Cortex of kidney (tissue), 1 donor: ENCODE measurements at places on chromosomes 2 and 18.

GRCh38 chr18:29176681-29177080 lies 999.8 kb upstream of the CDH2 start:
- DNase-seq: no peak

DNA sequence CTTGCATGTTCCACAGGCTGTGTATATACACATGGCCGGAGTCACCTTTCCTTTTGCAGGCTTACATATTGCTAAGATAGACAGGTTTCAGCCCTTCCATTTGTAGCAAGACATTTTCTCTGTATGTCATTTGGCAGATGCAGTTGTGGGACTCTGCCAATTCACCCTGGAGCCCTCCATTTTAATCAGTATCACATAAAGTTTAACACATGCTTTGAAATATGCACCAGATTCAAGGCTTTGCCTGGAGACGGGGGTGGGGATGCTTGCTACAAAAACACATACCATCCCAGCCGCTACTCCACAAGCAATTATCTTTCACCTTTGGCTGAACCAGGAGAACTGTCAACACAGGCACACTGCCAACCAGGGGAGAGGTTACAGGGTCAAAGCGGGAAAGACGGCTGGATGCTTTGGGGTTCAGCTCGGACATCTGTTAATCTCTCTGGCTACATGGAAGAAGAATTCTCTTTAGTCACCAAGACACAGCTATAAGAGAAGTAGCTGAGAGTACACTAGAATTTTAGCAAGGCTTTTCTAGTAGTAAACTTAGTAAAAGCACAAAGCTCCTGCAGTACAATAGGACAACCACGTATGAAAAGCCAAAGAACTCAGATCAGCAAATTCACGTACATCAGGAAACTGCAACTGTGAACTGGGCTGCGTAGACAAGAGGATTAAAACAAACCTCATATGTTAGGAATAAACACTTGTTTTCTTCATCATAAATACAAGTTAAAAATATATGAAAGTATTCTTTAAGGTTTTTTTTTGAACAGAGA lies 130.9 kb downstream of the EXOC6B start:
- DNase-seq: no peak

DNA sequence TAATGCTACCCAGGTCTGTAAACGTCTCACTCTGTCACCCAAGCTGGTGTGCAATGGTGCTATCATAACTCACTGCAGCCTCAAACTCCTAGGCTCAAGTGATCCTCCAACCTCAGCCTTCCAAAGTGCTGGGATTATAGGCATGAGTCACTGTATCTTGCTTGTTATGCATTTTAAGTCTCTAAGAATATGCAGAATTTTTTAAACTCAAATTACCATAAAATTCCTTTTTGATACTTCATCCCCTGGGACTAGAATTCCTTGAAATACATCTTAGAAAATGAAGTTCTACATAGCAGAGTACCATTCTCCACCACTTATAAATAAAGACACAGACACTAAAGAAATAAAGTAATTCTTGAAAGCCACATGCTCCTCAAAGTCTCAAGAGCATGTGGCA lies 30.2 kb upstream of the LRATD1 start:
- DNase-seq: no peak

DNA sequence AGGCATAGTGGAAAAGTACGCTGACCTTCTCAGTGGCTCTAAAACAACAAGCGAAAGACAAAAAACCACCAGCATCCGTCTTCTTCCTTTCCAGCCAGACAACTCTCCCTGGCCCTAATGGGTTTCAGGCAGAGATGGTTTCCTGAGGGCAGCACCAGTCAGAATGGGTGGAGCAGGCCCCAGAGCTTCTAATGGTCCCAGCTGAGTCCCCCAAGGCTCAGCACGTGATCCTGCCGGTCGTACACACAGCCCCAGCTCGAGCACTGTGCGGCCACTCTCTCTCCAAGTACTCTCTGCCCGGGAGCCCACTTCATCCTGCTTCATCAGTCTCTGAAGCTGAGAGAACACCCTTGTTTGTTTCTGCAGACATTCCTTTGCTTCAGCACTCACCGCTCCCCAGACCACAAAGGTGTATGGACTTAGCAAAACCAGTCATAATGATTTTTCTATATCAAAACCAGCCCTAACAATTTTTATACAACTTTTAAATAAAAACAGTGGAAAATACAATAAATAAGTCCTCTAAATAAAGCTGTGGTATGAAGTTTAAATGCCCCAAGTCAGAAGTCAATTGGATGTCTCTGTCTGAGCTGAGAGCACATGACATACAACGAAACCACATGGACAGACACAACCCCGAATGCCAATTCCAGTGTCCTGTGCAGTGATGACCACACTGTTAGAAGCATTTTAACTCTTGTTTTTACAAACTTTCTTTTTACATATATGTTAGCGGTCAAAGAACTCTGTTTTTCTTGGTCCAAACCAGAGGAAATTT lies 63.9 kb downstream of the PARD6G start:
- DNase-seq: no peak

DNA sequence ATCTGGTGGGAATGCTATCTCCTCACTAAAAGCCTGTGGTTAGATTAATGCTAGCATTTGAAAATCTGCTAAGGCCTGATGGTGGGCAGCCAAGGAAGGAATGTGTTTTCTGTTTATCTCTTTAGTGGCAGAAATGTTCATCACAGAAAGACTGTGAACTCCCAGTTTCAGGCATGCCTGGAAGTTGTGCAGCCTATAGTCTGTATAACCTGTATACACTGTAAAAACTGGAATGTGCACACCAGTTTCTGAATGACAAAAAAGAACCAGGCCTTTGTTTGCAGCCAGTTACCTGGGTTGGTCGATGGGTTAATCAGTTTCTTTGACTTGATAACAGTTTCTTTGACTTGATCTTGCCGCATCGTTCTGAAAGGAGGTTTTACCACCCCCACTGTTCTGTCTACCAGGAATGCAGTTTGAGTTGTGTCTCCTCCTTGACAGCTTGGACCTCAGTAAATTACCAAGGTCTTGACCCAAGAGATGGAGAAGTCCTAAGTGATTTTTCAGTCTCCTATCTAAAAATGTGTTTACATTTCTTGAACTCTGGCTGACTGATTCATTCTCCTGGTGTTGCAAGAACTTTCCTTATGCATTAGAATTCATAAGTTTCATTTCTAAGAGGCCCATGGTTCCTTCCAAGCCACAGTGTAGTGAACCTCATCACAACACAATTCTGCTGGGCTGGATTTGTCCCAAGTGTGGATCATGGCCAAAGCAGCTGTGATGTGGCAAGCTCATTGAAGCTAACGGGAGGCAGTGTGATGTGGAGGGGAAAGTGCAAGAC lies 62.2 kb downstream of the KIAA2012 start:
- DNase-seq: no peak

DNA sequence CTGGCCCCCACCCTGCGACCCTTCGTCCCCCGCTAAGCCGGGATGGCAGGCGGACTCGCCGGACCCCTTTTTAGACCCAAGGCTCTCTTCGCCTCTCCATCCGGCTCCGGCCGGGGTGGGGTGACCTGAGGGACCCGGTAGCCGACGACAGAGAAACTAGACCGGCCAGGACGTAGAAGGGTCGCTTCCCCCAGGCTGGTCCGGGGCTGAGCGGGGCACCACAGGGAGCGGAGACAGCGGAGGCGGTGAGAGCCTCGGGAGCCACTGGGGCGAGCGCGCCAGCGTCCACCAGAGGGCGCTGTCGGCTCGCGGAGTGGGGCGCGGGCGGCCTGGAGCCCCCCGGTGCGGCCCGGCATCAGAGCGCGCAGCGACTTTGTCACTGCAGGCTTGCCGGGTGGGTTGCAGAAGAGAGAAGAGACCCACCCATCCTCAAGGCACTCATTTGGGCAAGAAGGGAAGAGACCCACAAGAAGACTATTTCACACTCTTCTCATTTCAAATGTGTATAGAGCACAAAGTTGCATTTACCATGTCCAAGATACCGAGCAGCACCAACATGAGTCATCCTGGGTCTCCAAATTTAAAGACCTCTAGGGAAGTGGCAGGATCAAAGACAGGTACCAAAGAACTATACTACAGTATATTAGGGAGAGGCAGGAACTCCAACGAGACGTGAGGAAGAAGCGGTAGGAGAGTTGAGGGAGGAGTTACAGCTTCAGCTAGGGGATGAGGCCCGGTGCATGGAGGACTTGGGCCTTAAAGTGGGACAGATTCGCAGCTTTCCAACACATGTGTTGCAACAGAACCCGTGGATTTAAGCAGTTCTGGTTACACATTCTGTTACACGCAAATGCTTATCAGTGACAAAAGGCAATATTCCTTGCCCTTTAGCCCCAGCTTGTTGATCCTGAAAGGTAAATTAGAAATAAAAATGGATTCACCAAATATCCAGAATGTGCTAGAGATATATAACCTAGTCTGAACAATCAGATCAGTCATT lies 7.6 kb upstream of the PRKCE start:
- DNase-seq: peak; percentile 24

- no peak for DNase-seq
Measured at GRCh38 chr2:42925742-42926433, 133.5 kb upstream of the HAAO start.

- no peak for DNase-seq
Measured at GRCh38 chr2:46545015-46545839, 65.9 kb downstream of the TMEM247 start.

GRCh38 chr18:23053776-23054457 lies 81.4 kb upstream of the CABLES1 start:
- no peak for DNase-seq

DNA sequence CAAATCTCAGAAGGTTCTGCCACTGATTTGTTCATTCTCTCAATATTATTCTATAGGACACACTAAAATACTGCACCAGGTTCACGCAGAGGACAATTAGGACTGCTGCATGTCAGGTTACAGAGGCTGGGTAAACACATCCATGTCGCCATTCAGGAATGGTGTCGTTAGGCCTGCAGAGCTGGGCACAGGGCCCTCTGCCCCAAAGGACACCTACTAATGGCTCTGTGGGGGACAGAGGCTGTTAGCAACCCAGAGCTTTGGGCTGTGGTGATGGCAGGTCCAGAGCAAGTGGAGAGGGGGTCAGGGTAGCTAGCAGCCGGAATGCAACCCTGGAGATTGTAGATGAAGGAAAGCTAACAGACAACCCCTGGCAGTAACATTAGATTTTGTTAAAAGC lies 115.9 kb downstream of the TTC32 start:
- no peak for DNase-seq

DNA sequence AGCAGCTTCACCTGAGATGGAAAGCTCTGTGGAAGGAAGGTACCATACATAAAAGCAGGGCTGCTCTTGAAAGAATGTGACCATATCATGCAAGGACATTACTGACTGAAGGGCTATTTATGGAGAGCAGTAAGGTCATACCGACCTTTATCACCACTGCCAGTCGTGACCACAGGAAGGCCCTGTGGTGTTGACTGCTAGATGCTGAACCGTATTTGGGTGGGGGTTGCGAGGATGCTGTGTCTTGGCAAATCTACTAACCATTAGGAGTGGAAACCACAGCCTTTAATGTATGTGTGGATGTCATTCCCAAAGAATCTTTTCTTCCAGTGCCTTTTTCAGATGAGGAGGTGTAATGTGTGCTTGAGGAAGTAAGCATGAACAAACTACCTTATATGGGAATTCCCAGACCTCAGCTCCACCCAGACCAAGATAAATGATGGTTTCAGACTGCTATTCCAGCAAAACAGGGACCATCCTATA lies 60.8 kb downstream of the LIMS1 start:
- no peak for DNase-seq

DNA sequence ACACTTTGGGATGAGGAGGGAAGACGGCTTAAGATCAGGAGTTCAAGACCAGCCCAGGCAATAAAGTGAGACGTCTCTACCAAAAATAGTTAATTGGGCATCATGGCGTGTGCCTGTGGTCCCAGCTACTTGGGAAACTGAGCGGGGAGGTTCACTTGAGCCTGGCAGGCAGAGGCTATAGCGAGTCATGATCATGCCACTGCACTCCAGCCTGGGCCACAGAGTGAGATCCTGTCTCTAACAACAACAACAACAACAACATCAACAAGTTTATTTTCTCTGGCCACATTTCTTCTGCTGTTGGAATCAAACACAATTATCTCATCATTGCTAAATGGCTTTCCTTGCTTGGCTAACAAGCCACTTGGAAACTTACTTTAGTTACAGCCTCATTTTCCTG lies 13.4 kb downstream of the NIFK start:
- no peak for DNase-seq

- no peak for DNase-seq
Measured at GRCh38 chr2:60976256-60976850, 41.2 kb upstream of the PEX13 start.

GRCh38 chr18:23722646-23723045 lies 33.4 kb downstream of the LAMA3 start:
- DNase-seq: no peak

- DNase-seq: no peak
Measured at GRCh38 chr2:4096978-4097766, 393.8 kb downstream of the DCDC2C start.

DNA sequence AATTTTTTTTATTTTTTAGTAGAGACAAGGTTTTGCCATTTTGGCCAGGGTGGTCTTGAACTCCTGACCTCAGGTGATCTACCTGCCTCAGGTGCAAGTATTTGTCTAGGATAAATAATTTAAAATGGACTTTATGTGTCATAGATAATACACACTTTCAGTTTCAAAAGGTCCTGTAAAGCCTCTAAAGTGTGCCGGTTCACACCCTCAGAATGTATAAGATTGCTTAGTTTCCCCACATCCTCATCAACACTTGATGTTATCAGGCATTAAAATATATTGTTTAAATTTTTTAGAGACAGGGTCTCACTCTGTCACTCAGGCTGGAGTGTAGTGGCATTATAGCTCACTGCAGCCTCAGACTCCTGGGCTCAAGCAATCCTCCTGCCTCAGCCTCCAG lies 170.5 kb downstream of the ANKRD44 start:
- no peak for DNase-seq

DNA sequence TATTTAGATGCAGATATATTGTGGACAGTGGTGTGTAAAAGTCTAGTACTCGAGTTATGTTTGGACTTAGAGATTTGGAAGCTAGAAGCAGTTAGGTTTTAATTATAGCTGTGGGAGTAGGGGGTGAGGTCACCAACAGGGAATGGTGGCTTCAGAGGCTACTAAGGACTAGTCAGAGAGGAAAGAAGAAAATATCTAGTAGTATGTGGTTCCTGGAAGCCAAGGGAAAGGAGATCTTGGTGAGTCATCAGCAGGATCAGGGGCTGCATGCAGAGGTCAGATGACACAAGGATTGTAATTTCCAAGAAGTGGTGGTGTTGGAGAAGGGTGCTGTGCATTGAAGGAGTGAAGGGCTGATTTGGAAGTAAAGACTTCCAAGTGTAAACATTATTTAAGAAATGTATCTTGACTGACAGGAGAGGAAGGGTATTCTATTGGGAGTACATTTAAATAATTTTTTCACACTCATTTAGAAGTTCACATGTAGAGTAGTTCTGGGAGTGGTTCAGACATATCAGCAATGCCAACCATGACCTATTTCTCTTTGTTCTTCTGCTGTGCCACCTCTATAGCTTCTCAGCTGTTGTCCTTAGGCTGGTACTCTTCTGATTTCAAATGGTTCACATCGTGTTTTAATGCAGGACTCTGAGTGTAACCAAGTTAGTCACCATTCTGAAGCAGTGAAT lies 59.1 kb downstream of the ACSL3 start:
- DNase-seq: no peak

DNA sequence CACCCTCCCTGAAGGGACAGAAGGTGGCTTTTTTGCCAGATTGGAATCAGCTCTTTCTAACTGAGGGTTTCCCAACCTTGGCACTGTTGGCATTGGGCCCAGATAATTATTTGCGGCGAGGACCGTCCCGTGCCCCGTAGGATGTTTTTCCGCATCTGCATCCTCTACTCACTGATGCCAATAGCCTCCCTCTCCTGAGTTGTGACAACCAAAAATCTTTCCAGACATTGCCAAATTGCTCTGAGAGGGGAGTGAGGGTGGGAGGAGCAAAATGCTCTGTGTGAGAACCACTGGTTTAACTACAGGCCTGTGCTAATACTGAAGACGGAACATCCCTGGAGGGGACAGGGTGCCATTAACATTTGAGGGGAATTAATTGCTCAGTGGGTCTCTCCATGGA lies 33.6 kb upstream of the GLI2 start:
- no peak for DNase-seq
